Vagina (tissue), 2 donors: ENCODE measurements at places on chromosomes 4 and X. TPM values are rescaled to one million over a fixed set of nuclear protein-coding genes. Genes with fewer than 3 reads are reported as not detected.

- no peak overlapping the region for H3K4me3 ChIP-seq
- no peaks in the 10 kb centered on the region for H3K36me3 ChIP-seq
- no peak for DNase-seq
- no peaks in the 10 kb centered on the region for H3K27me3 ChIP-seq
These were observed 260.5 kb upstream of the IGFBP7 start for GRCh38 chr4:57370691-57371090.

DNA sequence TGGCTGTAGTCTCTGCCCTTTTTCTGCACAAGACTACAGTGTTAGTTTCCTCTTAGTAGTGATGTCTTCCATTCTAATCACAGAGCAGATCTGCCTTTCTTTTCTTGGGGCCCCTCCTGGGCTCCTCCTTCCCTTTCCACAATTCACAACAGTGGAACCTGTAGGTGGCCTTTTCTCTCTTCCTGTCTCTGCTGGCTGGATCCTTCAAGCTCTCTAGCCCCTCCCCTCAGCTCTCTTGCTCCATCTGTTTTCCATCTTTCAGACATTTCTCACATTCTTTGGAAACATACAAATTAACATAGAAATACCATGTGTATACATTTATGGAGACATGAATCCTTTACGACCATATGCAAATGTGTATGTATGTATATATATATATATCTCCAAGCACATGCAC, 304 bp upstream of the SPIN2A start:
- H3K27me3 ChIP-seq = no peaks in the 10 kb centered on the region
- peak overlapping the region; percentile 24 for H3K4me3 ChIP-seq
- H3K4me1 ChIP-seq = no peaks in the 10 kb centered on the region

DNA sequence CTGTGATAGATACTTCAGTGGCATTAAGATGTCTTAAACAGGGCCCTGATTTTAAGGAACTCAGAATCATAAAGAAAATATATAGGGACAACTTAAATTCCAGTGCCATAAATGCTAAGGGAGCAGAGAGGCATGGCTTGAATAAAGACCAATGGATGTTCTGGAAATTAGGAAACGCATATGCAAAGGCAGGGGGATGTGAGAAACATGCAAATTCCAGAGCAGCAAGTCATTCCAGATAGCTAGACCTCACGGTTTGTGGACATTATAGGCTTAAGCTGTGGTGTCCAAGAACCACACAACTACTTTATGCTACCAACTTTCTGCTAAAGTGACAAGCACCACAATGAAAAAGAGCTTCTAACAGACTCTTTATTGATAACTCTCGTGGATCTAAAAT, 132.6 kb upstream of the ANK2 start:
- no peaks in the 10 kb centered on the region for H3K27me3 ChIP-seq
- H3K4me3 ChIP-seq = no peak overlapping the region
- H3K4me1 ChIP-seq = no peaks in the 10 kb centered on the region
- DNase-seq = no peak
- no peaks in the 10 kb centered on the region for H3K36me3 ChIP-seq
- no peak overlapping the region for H3K27ac ChIP-seq

DNA sequence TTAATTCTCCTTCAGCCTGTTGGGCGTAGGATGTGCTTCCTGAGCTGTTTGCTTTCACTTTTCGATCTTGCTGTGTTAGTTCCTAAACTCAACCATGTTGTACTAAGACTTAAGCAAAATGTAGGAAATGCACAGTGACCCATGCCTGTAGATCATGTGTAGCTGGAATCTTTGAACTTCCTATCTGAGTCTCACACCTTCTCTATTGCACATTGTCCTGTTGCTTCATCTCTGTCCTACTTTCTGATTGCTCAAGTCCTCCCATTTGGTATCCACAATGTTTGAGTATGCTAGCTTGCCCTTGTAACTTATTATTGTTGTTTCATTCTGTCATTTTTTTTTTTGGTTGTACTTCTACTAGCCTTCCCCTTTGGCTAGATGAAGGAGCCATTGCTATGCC, 239.6 kb downstream of the PPP1R2C start:
- no peaks in the 10 kb centered on the region for H3K4me1 ChIP-seq
- no peak for DNase-seq
- H3K27me3 ChIP-seq = no peaks in the 10 kb centered on the region
- no peak overlapping the region for H3K27ac ChIP-seq
- H3K36me3 ChIP-seq = no peaks in the 10 kb centered on the region
- no peak overlapping the region for H3K4me3 ChIP-seq

DNA sequence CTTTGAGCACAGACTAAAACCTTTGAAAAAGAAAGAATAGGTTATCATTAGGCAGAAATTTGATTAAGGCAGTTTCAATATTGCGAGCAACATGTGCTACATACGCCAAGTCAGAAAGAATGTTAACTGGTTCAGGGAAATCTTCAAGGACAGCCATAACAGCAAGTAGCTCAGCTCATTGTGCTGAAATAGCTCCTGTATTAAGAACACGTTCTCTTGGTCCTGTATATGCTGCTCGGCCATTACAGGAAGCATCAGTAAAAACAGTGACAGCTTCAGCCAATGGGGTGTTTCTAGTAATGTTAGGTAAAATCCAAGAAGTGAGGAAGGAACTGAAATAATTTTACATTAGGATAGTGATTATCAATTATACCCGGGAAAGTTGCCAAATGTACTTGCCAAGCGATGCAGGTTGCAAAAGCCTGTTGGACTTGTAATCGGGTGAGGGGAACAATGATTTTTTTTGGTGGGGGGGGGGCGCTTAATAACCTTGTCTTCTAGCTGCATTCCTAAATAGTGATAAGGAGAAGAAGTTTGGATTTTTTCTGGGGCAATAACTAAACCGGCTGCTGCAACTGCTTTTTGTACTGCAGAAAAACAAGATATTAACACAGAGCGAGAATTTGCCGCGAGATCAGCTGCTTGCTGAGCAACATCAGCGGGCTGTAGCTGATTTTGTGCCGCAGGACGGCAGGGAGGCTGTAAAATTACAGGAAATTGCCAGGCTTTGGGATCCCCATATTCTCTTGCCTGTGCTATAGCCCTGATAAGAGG, 49.4 kb upstream of the RASSF6 start:
- peak overlapping the region; percentile 50 for H3K27ac ChIP-seq
- H3K27me3 ChIP-seq = no peaks in the 10 kb centered on the region
- no peak overlapping the region for H3K4me3 ChIP-seq
- no peak for DNase-seq

FABP2 gene
- not detected for total RNA-seq
